ENCODE measurements at places on chromosomes 13 and 19.

DNA sequence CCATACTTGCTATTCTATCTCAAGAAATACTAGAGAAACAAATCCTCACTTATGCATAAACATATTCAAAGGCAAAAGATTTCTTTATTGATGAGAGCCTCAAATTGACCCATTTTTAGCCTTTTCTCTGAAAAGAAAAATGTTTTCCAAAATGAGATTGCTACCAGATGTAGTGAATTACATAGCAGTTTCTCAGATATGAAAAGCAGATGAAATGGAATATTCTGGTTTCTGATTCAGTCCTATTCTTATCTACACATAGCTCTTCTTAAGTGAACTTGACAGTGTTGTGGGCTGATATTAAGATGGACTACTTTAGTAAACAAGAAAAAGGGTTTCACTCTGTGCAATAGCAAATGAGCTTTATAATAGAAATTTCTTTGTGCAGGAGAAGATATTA lies 183.5 kb downstream of the DNAJC15 start:
- no peak for DNase-seq

- DNase-seq: no peak
Measured at GRCh38 chr13:40247845-40248244, 418.6 kb downstream of the FOXO1 start.

DNA sequence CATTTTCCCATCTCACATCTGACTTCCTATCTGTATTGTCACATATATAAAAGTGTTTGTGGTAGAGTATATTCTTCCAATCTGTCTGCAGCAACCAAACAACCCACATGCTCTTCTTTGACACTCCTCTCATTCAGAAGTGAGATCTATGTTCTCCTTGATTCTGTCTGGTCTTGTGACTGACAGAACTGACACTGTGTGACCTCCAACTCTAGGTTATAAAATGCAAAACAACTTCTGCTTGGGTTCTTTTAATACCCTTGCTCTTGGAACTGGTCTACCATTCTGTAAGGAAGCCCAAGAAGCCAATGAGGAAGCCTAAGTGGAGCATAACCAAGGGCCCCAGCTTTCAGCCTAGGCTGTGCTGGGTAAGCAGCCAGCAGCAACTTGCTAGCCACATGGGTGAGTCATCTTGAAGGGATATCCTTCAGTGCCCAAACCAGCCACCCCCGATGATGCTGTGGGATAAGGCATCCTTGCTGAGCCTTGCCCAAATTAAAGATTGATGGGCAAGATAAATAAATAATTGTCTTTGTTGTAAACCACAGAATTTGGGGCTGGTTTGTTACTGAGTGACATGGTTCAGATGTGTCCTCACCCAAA lies 18.4 kb upstream of the ITM2B start:
- DNase-seq: no peak

GRCh38 chr13:30984620-30985019 lies 52.2 kb downstream of the TEX26 start:
- no peak for DNase-seq

GRCh38 chr19:33998739-33999345 lies 173.5 kb upstream of the LSM14A start:
- no peak for DNase-seq

Data from NCI-H2171 (cell line).